Activated CD8-positive, alpha-beta memory T cell treated with anti-CD3 and anti-CD28 coated beads for 1 hour (primary cell): ENCODE measurements at places on chromosomes 4 and X.

- DNase-seq, result no peak
Measured at GRCh38 chr4:154208424-154208823, 283.2 kb downstream of the DCHS2 start.

DNA sequence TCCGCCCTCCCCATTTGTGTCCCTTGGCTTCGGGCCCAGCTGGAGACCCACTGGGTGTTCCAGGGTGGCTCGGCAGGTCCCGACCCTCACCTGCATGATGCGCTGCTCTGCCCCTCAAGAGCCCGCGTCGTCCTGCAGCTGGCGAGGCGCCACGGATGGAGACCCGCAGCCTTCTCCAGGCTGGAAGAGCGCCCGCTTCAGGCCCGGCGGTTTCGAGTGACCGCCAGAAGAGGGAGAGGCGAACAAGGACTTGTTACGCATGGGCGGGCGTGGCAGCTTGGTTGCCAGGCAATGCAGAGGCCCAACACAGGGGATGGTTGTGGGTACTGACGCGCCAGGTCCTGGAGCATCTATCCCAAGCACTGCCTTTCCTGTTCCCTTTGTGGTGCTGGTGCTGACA is at the start of gene PDCL2:
TSS of gene PDCL2 (minus strand) at position 232 of the 400 bp plus-strand sequence. CDS start at position 96, 136 bp downstream.
- DNase-seq, result no peak

GRCh38 chr4:97587912-97588311 is 555.4 kb downstream of the STPG2 start:
- no peak for DNase-seq

DNA sequence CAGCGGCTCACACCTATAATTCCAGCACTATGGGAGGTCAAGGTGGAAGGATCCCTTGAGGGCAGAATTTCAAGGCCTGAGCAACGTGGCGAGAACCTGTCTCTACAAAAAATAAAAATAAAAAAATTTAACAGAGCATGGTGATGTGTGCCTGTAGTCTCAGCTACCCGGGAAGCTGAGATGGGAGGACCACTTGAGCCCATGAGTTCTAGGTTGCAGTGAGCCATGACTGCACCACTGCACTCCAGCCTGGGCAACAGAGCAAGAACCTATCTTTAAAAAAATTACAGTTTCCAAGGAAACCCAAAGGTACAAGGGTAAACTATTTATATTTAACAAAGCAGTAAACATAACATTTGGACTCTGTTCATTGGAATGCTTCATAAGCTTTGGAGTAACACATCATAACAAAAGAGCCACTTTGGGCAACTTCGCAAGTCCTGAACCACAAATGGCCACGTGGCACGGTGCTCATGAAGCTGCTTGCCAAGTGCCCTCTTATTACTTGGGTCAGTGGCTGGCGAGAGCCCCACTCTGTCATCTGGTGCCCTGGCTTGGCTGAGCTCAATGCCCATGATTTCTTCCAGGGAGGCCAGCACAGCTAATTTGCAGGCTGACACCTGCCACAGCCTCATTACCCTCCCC is 165.6 kb downstream of the SH3KBP1 start:
- DNase-seq, result no peak

GRCh38 chr4:106587558-106587957 is 219.0 kb upstream of the GIMD1 start:
- DNase-seq, result no peak

DNA sequence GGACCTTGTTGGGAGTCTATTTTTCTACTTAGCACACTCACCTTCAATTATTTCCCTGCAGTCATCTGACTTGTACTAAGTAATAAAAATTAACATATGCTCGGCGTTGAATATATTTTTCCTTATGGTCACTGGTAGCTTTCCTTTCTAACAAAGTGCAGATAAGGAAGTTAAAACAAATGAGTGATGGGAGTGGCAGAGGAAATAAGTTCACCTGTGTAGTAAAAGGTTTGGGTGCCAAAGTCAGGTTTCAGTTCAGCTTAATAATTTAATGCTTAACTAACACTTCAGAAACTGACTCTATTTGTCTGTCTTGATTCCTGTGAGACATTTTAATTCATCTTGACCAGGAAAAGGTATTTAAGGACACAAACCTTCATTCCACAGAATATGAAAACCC is 184.4 kb downstream of the PCDH7 start:
- DNase-seq, result no peak

DNA sequence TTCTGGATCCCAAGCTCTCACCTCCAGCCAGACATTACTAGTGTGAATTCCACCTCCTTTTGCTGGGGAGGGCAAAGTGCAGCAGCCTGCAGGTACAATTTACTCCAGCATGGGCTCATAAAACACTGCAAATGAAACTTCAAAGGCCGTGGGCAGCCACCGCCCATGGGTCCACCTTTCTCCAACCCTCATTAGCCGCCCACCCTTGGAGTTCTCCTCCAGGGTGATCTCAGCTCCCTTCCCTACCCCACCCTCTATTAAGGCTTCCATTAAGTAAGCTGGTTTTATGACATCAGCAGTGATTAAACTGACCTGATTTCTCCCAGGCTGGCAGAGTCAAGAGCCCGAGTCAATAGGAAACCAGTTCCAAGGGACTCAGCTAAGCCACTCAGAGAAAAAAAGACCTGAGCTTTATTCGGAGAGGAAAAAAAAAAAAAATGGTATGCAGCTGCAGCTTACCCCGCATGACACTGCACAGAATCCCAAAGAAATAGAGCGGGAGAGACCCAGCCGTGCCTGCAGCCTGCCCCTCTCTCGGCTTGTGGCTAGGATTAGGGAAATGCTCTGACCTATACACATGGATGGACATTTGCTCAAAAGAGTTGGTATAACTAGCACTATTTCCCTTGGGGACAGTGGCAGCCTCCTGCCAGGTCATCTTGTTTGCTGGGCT is 319.6 kb downstream of the PTTG2 start:
- no peak for DNase-seq
